ENCODE measurements at places on chromosomes 1 and 21. TPM values are rescaled to one million over a fixed set of nuclear protein-coding genes. Genes with fewer than 3 reads are reported as not detected.

The SAMD11 gene
- not detected for total RNA-seq

The CD53 gene
- total RNA-seq, result 400 TPM

The TTC22 gene
- 7.3 TPM for total RNA-seq

The NTMT2 gene
- total RNA-seq, result not detected

The MINDY1 gene
- total RNA-seq, result 48.9 TPM

The CBR1 gene
- 24.1 TPM for total RNA-seq

The RSPH1 gene
- total RNA-seq, result not detected

The TLR5 gene
- total RNA-seq, result 7.0 TPM

The DEGS1 gene
- total RNA-seq, result 35.4 TPM

The CHML gene
- total RNA-seq, result 18.3 TPM

The DUSP12 gene
- 24.1 TPM for total RNA-seq

The TMEM269 gene
- total RNA-seq, result 0.35 TPM

The CYP4Z1 gene
- total RNA-seq, result not detected

The UBE2U gene
- total RNA-seq, result not detected

The CDC20 gene
- total RNA-seq, result 1.2 TPM

The SARS1 gene
- 173 TPM for total RNA-seq

The FLG2 gene
- not detected for total RNA-seq

The ARHGAP30 gene
- total RNA-seq, result 248 TPM

The RNU11 gene
- not detected for total RNA-seq

The SPRR2D gene
- total RNA-seq, result not detected

The TOR3A gene
- 21.7 TPM for total RNA-seq

The AADACL3 gene
- not detected for total RNA-seq

The NUAK2 gene
- 20.9 TPM for total RNA-seq

The DIRAS3 gene
- not detected for total RNA-seq

The MRPL24 gene
- total RNA-seq, result 49.2 TPM

The TCHH gene
- not detected for total RNA-seq

The TNFRSF4 gene
- total RNA-seq, result 15.3 TPM

The KRTAP12-2 gene
- not detected for total RNA-seq

The CD1B gene
- not detected for total RNA-seq

The CHI3L1 gene
- total RNA-seq, result not detected

The LCE1B gene
- not detected for total RNA-seq

The RCAN3 gene
- 183 TPM for total RNA-seq

The AJAP1 gene
- 1.0 TPM for total RNA-seq

The WASF2 gene
- 177 TPM for total RNA-seq

The SHISAL2A gene
- 49.8 TPM for total RNA-seq

The RNF2 gene
- 26.3 TPM for total RNA-seq

The CR1L gene
- 0.42 TPM for total RNA-seq

The KRTAP19-3 gene
- total RNA-seq, result not detected

The FCRL6 gene
- total RNA-seq, result 0.51 TPM

The AK4 gene
- total RNA-seq, result 0.95 TPM

The KDF1 gene
- total RNA-seq, result 2.2 TPM

The BLACAT1 gene
- total RNA-seq, result 0.44 TPM

The WNT3A gene
- not detected for total RNA-seq

The KRTAP7-1 gene
- not detected for total RNA-seq

The PRAMEF7 gene
- not detected for total RNA-seq

The AIRE gene
- total RNA-seq, result 2.6 TPM

The GUCA2A gene
- total RNA-seq, result not detected

The EPB41 gene
- total RNA-seq, result 302 TPM

The NPL gene
- 20.8 TPM for total RNA-seq

The LRRN2 gene
- total RNA-seq, result not detected

The FBLIM1 gene
- not detected for total RNA-seq

Measured in naive thymus-derived CD4-positive, alpha-beta T cell (primary cell).